Stimulated activated CD4-positive, alpha-beta T cell treated with anti-CD3 and anti-CD28 coated beads, Interleukin-2, amount 100 ng/mL, for 48 hours (primary cell): ENCODE measurements at places on chromosomes 16 and 17.
A peak's percentile ranks its signal among the peaks of the same experiment; 100 is the strongest.

DNA sequence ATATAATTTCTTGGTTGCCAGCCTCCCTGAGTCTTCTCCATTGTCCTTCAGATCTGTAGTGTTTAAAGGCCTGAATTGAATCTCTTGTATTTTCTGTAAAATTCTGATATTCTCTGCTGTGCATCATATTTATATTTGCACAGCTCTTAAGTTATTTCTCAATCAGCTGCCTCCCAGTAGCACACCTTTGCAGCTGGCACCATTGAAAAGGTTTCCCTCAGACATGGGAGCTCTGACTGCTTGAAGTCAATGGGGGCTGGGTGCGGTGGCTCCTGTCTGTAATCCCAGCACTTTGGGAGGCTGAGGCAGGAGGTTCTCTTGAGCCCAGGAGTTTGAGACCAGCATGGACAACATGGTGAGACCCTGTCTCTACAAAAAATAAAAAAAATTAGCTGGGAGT is 40.4 kb downstream of the PITPNC1 start:
- no peak for DNase-seq

DNA sequence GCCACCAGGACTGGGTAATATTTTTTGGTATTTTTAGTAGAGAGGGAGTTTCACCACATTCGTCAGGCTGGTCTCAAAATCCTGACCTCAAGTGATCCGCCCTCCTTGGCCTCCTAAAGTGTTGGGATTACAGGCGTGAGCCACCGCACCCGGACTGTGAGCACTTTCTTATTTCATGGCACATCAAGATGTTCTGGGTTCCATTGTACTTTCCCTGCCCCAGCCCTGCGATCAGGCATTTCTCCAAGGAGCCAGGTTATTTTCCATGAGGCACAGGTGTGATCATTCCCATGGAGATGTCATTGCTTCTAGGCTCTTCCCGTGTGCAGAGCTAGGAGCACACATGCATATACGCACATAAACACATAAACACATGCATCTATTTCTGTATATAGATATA is 2.6 kb upstream of the ANKRD40CL start:
- DNase-seq, result no peak

- no peak for DNase-seq
Measured at GRCh38 chr17:77256710-77257109, 115.9 kb downstream of the SEC14L1 start.

GRCh38 chr17:28575126-28575795 is 1.4 kb downstream of the ALDOC start:
- no peak for DNase-seq

GRCh38 chr16:84548508-84548907 is 44.0 kb upstream of the MEAK7 start:
- DNase-seq, result no peak

GRCh38 chr16:85393674-85394451 is 219.3 kb upstream of the GSE1 start:
- peak; percentile 74 for DNase-seq
